ENCODE measurements at places on chromosomes 7 and 10.
A peak's percentile ranks its signal among the peaks of the same experiment; 100 is the strongest.

DNA sequence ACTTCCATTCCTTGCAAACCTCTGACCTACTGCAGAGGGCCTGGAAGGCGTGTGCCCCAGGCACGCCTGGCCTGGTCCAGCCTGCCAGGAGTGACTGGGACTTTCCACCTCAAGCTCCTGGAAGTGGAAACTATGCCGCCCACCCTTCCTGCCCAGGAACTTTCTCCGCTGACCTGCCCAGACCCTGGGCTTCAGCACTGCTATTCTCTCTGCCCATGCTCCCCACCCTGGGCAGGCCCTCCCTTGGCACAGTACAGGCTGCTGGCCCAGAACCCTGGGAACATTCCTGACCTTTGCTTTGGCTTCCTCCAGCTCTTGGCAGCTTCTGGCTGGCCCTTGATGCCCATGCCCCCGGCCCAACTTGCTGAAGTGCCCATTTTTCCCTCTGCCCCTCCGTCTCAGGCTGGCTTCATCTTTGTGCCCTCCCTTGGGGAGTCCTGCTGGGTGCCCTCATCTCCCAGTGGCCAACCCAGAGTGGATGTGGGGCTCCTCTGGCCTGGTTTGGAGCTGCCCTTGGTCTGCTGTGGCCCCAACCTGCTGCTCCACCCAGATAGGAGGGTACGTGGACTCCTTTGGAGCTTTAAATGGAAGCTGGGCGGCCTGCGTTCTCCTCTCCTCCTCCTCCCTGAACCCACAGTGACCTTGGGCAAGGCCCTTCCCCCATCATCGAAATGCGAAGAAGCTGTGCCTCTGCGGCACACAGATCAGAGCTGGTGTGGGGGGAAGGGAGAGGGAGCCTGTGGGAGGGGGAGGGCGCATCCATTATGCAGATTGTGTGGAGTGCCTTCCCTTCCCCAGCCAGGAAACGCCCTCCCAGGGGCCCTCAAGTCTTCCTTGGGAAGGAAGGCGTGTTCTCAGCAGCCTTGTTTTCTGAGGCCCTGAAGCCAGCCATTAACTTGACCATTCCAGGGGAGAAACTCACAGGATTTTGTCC, 3.4 kb downstream of the MMRN2 start:
- peak; percentile 83 for DNase-seq

- DNase-seq = no peak
Observed at GRCh38 chr7:79320741-79321473, 132.6 kb downstream of the MAGI2 start.

- no peak for DNase-seq
Observed at GRCh38 chr10:65365878-65366277, 1560.0 kb upstream of the LRRTM3 start.

- DNase-seq = no peak
Observed at GRCh38 chr10:3186368-3186767, 13.8 kb upstream of the PITRM1 start.

- peak; percentile 61 for DNase-seq
Observed at GRCh38 chr10:93580828-93581227, 14.4 kb downstream of the FFAR4 start.

DNA sequence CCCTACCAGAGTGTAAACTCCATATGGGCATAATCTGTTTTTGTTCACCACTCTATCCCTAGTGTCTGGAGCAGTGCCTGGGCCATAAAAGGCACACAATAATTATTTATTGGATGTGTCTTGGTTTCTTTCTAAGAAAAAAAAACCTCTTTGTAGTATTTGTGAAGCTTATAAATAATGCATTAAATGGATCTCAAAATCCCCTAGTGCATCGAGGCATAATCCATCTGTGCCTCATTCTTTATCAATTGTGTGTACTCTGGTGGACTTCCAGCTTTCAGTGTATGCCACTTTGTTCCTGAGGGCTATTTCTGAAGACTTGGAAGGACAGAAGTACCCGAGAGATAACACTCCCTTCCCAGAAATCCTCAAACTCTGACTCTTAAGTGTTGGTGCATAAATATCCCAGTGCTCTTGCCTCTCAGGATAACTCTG, 255.0 kb upstream of the PHYHIPL start:
- DNase-seq = no peak

DNA sequence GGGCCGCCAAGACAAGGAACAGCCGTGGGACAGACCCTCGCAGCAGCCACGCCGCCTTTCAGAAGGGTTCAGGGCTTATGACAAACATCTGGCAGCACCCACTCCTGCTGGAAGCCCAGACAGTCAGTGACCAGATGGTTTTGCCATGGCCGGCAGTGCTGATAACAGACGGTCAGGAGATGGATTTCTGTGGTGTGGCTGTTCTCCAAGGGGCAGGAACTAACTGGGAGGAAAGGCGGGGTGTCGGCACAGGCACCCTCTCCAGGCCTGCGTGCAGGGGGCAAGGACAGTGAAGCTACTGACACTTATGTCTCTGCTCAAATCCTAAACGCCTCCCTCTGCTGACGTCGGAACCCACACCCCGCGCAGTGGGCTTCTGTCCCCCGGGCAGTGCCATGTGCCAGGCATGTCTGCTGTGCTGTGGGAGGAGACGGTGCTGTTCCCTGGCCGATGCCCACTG, 416.1 kb downstream of the DNAJB6 start:
- no peak for DNase-seq

DNA sequence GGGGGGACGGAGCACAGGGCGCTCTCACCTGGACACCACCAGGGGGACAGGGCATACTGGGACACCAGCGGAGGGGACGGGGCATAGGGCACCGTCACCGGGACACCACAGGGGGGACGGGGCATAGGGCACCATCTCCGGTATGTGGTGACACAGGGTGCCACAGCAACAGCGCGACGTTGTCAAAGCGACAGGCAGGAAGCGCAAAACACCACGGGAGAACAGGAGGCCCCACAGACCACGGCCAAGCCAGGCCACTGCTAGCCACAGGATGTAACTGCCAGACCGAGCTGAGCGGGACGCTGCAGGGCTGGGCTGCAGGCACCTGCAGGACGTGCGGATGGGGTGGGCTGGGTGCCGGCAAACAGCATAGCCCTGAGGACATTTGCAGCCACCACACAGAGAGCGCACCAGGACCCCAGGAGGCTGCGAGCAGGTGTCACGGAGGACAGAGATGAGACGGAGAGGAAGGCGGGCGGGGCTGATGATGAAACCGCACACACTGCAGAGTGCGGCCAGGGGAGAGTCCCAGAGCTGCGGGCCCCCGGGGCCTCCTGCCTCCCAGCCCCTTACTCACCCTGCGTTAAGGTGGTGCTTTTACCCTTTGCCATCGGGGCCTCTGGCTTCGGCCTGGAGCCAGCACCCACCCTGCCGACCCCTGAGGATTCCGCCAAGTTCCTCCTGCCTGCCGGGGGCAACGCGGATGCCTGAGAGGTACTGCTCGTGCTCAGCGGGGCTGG, 17.5 kb downstream of the MICALL2 start:
- DNase-seq = no peak

GRCh38 chr7:28984217-28984616, 26.1 kb upstream of the TRIL start:
- DNase-seq = no peak

DNA sequence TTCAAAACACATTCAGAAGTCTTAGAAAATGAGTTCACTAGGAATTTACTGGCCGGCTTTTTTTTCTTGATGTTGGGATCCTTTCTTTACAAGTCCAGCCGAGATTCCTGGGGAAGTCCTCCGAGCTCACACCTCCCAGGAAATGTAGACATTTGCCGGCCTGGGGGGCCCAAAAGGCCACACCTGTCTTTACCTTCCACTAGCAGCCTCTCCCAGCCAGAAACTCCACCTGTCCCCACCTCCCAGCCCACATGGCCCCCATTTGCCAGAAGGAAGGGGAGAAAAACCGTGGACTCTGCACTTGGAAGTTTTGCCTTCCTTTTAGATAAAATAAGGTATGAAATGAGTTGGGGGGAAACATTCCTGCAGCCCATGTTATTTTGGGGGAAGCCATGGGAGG, 27.6 kb upstream of the EMX2 start:
- DNase-seq = no peak

DNA sequence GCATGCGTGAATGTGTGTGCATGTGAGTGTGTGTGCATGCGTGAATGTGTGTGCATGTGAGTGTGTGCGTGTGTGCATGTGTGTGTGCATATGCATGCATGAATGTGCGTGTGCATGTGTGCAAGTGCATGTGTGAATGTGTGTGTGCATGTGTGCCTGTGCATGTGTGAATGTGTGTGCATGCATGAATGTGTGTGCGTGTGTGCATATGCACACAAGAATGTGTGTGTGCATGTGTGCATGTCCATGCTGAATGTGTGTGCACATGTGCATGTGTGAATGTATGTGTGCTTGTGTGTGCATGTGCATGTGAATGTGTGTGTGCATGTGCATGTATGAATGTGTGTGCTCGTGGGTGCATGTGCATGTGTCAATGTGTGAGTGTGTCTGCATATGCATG, 42.1 kb upstream of the NUB1 start:
- DNase-seq = no peak

DNA sequence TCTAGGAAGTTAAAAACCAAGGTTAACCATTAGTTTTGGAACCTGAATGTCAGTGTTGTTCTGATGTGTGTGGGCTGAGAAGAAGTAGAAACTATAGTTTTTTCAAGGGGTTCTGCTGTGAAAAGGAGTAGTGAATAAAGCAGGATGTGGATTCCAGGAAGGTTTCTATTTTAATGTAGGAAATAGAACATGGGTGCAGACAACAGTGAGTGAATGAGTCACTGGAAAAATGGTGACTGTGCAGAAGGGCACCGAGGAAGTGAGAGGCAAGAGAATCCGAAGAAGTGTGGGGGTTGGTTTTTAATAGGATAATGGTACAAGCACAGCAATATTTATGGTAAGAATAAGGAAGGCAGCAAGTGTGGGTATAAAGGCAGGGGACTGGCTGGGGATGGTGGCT, 120.4 kb downstream of the ARHGAP21 start:
- DNase-seq = no peak

DNA sequence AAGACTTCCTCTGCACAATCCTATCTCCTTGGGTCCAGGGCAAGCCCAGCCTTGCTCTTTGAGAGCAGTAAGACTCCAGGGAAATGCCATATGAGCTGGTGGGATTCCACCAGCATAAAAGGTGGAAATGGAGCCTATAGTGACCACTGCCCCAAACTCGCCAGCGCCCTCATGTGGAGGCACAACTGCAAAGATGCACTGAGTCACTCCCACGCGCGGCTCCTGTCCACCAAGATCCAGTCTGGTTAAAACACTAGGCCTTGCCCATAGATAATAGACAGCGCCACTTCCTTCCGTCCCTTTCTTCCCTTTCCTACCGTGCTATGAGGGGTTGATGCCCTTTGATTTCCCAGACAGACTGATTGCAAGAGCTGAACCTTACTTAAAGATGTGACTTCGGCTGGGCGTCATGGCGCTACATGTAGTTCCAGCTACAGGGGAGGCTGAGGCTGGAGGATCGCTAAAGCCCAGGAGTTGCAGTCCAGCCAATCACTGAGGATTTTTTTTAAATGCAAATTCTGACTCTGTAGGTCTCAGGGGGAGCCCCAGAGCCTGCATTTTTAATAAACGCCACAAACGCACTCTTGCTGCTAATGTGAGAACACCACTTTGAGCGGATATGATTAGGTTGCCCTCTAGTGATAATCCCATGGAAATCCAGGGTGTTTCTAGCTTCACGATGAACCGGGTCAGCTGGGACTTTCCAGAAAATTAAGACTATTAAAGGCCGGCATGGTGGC, 136.5 kb downstream of the EPC1 start:
- peak; percentile 64 for DNase-seq

- DNase-seq = no peak
Observed at GRCh38 chr7:68610701-68611100, 987.6 kb upstream of the AUTS2 start.

DNA sequence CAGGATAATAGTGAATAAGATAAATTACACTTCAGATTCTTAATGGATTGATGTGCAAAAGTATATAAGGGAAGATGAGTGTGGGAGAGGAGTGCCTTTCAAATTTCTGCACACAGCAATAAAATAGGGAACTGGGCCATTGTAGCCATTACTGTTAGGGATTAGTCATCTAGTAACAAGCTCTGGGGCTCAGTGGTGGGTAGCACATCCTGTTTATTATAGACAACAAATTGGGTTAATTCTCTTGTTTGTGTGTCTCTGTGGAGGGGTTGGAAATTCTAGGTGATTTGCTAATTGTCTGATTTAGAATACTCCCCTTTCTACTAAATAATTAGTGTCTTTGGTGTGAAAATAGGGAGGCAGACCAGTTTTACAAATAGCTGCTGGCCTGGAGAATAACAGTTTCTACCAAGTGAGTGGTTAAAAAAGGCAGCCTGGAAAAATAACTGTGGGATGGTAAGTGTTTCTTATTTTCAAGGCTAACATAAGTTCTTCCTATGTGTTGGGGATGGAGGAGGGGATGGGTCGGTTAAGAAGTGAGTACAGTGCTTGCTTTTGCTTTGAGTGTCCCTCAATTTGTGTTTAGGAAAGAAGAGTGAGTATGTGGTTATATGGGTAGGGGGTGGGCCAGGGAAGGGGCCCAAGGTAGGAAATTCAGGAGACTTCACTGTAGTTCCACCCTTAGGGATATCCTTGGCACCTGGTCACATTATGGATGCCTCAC, 43.3 kb upstream of the TMEM248 start:
- DNase-seq = no peak

DNA sequence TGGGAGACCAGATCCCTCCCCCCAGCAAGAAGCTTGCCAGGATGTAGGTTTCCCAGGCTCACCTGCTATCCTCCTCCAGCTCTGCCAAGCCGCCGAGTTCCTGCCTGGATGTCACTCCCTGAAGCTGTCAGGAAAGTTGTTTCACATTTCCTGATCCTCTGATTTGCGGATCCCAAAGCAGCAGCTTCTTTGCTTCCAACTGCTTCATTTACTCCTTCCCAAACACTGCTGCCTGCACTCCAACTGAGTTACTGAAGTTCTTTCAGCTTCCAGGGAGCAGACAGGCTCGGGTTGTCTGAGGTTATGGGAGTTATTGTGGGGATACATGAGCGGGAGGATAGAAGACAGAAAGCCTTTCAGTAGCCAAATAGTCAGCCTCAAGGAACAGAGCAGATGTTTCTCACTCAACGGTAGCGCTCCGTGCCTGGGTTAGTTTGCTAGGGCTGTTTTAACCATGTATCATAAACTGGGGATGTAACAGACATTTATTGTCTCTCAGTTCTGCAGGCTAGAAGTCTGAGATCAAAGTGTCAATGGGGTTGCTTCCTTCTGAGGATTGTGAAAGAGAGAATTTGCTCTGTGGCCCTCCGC, 516.0 kb downstream of the REEP3 start:
- no peak for DNase-seq

- DNase-seq = no peak
Observed at GRCh38 chr7:74506325-74506724, 52.6 kb downstream of the GTF2IRD1 start.

GRCh38 chr10:689452-690371, at the start of gene DIP2C:
TSS of gene DIP2C (minus strand) at chr10:689668. CDS start at chr10:689578, 90 bp downstream.
- DNase-seq = peak; percentile 99
